ENCODE measurements at places on chromosomes 4 and X.
A peak's percentile ranks its signal among the peaks of the same experiment; 100 is the strongest.

- no peak for DNase-seq
Measured at GRCh38 chrX:120302434-120302833, 8.8 kb downstream of the TMEM255A start.

- no peak for DNase-seq
Measured at GRCh38 chrX:56994375-56995270, 718 bp downstream of the SPIN3 start.

GRCh38 chr4:150119492-150119891 lies 41.2 kb downstream of the DCLK2 start:
- no peak for DNase-seq

DNA sequence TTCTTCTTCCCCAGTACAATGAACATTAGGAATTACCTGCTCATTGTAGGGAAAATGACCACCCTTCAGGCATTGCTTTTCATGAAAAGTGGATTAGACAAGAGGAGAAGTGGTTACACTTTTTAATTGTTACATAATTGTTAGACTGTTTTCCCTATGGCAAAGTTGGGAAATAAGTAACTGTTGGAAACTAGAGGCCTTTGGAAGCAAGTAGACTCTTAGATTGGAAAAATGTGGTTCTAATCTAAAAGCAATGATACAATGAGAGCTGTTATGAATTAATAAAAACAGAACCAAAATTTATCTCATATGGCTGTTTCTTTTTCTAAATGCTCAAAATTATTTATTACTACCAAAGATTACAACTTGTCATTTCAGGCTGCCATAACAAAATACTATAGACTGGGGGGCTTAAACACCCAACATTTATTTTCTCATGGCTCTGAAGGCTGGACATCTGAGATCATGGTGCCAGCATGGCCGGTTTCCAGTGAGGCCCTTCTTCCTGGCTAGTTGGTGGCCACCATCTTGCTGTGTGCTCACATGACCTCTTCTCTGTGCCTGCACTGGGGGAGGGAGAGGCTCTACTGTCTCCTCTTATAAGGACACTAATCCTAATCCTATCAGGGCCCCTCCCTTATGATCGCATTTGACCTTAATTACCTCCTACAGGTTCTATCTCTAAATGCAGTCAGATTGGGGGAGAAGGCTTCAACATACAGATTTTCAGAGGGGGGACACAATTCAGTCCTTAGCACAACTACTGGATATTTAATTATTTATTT lies 12.5 kb downstream of the CC2D2A start:
- no peak for DNase-seq

GRCh38 chr4:99917575-99917974 lies 23.3 kb upstream of the LAMTOR3 start:
- DNase-seq: no peak

GRCh38 chr4:69957209-69957608 lies 8.3 kb downstream of the CSN2 start:
- DNase-seq: no peak

GRCh38 chr4:119210775-119211174 lies 1.7 kb upstream of the USP53 start:
- DNase-seq: no peak

DNA sequence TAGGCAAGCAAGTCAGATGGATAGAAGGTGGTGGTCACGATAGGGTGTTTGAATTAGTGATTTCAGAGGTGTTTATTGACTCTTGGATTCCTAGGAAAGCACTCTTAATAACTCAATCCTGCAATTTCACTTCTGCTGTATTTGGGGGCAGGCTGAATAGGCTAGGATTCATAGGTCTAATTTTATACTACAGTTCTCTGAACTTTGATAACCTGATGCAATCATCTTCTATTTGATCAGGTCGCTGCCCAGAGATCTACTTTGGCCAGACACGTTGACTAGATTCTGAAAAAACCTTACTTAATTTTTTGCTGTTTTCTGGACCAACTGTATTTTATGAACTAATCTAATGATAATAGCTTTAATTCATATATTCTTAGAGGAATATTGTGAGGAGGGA lies 26.4 kb downstream of the XK start:
- DNase-seq: no peak

GRCh38 chr4:138954428-138954827 lies 61.2 kb upstream of the NOCT start:
- DNase-seq: no peak

GRCh38 chrX:110167952-110168451 lies 149.9 kb downstream of the AMMECR1 start:
- DNase-seq: peak; percentile 26

GRCh38 chr4:73236151-73236550 lies 22.4 kb downstream of the ANKRD17 start:
- no peak for DNase-seq

GRCh38 chr4:82782626-82783345 lies 15.8 kb downstream of the SCD5 start:
- no peak for DNase-seq
